ENCODE measurements at places on chromosomes 3 and 15. TPM values are rescaled to one million over a fixed set of nuclear protein-coding genes. Genes with fewer than 3 reads are reported as not detected.

DNA sequence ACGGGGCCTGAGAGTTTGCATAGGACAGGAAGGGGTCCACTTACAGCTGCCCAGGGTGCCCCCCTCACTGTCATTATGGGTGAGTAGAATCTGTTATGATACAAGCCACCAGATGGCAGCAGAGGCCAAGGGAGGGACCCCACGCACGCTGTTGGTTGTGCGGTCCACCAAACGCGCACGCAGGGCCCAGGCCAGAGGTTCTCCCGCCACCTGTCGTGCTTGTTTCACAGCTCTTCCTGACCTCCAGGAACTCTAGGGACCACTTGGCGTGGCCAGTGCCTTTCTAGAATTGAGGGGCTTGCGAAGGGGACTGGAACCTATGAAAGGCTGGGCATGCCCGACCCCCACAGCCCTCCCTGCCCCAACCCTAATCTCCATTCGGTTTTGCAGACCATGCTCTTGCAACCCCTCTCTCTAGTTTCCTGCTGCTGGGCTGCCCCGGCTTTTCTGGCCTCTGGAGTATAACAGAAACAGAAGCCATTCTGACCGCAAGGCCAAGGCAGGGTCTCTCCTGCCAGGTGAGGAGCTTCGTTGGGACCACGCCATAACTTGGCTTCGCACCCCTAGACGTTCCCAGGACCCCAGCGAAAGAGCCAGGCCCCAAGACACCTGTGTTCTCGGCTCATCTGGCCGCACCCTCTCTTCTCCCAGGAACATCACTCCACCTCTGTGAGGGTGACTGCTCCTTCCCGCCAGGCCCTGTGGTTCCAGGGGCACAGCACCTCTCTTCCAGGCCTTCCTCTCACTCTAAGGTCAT is 46.0 kb downstream of the ALDH1L1 start:
- peak; percentile 23 for DNase-seq

- DNase-seq, result no peak
Measured at GRCh38 chr15:78084449-78084750, 6.9 kb upstream of the TBC1D2B start.

The SERPINI2 gene
- total RNA-seq, result not detected

GRCh38 chr15:73389539-73389938 is 20.8 kb upstream of the HCN4 start:
- no peak for DNase-seq

- DNase-seq, result peak; percentile 1
Measured at GRCh38 chr3:46709157-46709654, 8.0 kb downstream of the TMIE start.

GRCh38 chr15:57609805-57610529 is 18.3 kb downstream of the MYZAP start:
- DNase-seq, result no peak

The SLC24A5 gene
- total RNA-seq, result not detected

- DNase-seq, result no peak
Measured at GRCh38 chr3:134320749-134321148, 53.5 kb downstream of the AMOTL2 start.

The SOX14 gene
- total RNA-seq, result not detected

The HGD gene
- total RNA-seq, result 0.49 TPM

GRCh38 chr3:64927689-64928088 is 239.9 kb upstream of the ADAMTS9 start:
- DNase-seq, result no peak

DNA sequence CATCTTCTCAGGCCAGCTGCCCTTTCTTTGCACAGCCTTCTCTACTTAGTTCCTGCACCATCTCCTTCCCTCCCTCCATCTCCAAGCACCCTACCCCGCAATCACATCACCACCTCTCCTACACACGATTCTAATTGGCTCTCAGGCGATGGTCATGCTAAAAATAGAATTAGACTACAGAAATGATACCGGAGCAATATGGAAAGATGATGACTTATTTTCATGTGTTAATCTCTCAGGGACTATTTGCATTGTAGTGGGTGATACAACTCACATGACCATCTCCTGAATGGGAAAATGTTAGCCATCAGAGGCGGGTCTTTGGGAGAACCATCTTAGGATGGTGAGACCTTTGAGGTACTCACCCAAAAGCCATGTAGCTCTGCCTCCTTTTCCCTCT is 54.7 kb upstream of the PPARG start:
- DNase-seq, result no peak

The ITGA11 gene
- total RNA-seq, result 0.21 TPM

DNA sequence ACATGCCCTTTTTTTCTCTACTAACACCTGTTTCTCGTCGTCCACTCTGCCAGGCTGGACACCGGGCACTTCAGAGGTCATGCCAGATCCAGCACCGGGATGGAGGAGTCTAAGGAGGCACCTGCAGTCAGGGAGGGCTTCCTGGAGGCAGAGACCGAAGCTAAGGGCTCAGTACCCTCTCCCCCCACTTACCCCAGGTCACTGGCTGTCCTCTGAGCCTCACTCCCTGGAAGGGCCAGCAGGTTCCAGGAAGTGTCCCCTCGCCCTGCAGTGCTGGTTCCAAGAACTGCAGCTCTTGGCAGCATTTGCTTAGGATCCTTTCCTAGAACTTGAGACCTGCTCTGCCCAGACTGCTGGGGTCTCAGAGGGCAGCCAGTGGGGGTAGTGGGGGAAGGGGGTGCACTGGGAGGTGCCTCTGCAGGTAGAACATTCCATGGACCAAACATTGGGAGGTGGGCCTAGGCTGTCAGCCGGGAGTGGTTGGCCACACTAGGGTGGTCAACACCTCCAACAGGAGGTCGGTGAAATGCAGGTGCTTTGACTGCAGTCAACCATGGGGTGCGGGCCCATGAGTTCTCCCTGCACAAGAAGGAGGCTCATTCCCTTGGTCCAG is 11.3 kb downstream of the CISH start:
- no peak for DNase-seq

DNA sequence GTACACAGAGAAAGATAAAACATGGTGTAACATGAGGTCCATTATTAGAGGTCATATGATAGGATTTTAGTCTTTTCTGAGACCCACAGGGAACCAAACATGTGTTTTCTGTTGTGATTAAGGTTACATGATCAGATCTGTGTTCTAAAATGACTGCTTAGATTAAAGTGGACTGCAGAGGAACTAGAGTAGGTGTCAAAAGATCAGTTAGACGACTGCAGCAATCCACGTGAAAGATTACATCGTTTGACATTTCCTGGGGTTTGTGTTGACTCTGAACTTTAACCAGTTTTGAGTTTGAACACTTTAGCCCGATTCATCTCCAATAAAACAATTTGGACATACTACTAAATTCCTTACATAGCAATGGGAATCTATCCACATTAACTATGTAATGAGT is 5.1 kb downstream of the MIX23 start:
- DNase-seq, result no peak

- no peak for DNase-seq
Measured at GRCh38 chr3:143031327-143031726, 30.0 kb downstream of the U2SURP start.

The NAALADL2 gene
- 0.26 TPM for total RNA-seq

DNA sequence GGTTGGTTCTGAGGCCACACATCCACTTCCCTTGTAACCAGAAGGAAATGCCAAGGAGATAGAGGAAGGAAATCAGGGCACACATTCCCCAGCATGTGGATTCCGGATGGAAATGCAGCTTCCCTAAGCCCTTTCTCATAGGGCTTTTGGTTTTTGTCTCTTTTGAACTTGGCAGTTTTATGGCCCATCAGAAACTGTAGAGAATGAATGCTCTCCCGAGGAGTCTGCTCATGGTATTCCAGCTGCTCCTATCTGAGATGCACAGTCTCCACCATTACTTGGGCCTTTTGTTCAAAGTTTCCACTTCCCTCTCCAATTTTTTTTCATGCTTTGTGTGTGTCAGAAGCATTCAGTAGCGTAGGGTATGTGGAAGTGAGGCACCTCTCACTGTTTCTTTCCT is 21.2 kb downstream of the XYLB start:
- no peak for DNase-seq

GRCh38 chr3:140760324-140761075 is 82.6 kb downstream of the TRIM42 start:
- DNase-seq, result no peak

GRCh38 chr3:71709908-71710511 is 15.2 kb downstream of the EIF4E3 start:
- no peak for DNase-seq

- no peak for DNase-seq
Measured at GRCh38 chr3:166471074-166471767, 634.0 kb upstream of the BCHE start.

The C3orf33 gene
- total RNA-seq, result 2.7 TPM

DNA sequence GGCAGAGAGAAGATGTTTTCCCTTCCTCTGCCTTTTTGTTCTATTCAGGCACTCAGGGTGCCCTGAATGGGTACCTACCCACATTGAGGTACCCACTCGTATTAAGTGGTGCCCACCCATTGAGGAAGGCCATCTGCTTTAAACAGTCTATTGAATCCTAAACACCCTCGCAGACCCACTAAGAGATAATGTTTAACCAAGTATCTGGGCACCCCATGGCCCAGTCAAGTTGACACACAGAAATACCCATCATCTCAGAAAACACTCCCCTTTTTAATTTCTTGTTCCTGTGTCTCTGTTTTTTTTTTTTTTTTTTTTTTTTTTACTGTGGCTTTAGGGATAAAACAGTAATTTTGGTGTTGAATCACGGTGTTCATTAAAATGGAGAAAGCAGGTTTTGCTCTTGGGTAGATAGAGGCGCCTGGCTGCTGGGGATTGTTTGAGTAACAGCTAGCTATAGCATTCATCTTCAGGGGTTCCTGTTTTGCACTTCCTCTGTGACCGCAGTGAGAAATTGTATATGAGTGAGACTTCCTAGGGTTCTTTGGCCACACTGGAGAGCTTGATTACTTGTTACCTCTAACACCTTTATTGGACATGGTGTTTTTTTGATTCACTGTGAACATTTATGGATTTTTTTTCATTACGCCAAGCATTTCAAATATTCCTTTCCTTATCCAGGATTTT is 259.1 kb downstream of the PTPRG start:
- no peak for DNase-seq

DNA sequence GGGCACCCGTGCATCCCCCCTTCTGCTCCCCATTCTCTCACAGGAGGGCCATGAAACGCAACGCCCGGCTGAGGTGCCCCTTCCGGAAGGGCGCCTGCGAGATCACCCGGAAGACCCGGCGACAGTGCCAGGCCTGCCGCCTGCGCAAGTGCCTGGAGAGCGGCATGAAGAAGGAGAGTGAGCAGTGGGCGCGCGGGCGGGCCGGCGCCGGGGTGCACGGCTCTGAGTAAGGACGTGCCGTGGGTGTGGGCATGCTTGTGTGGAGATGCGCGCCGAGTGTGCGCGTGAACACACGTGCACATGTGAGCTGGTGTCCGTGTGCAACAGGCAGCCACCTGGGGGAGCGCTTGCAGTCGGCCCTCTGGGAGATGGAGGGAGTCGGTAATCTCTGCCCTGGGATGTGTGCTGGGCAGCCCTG is 28.1 kb downstream of the NR1I2 start:
- DNase-seq, result peak; percentile 58

The GCHFR gene
- total RNA-seq, result 25.3 TPM

DNA sequence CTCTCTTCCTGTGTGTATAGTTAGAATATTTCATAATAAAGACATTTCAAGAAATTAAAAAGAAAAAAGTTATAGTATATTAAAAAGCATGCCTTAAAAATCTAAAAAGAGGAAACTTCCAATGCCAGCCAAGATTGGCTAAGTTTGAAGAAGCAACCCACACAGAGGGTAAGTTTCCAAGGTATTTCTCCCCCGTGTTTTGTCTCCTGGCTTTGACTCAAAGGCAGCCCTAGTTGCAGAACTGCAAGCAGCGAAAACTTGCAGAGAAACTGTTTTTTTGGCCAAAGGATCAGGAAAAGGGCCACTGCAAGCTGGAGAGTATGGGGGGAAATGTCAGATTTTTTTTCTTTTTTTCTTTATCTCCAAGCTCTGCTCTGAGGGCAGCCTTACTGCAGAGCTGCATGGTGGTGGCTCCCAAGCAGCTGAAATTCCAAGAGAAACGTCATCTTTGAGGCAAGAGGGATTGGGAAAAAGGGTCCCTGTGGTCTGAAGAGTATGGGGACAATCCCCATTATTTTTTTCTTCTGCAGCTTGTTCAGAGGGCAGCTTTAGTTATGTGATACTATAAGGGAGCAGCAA is 23.0 kb downstream of the HACL1 start:
- DNase-seq, result no peak

- DNase-seq, result no peak
Measured at GRCh38 chr3:117651246-117651645, 941.7 kb downstream of the TUSC7 start.

DNA sequence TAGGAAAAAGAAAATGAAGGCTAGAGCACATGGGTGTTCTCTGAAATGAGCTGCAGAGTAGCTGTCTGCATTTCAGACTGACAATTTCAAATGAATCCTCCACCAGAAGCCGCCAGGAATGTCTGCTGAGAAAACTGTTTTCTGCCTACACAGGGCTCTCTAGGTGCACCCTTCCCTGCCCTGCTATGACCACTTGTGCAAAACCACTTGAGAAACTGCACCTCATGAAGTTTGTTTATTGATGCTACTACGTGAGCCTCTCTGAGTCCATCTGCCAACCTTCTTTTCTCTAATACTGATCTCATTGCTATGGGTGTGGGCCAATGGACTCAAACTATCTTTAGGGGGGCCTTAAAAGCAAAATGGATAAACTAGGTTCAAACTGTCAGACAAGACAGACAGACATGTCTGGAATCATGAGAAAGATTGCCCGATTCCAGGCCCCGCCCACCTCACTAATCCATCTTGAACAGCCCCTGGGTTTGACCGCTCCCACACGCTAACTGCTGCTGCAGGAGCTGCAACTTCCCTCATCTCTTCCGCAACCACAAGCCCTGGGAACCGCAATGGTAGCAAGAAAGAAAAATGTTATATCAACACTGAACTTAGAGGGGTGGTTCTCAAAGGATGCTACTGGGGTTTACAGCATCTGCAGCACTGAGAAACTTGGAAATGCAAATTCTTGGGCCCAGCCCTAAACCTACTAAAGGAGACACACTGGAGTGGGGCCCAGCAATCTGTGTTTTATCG is 9.0 kb upstream of the CD47 start:
- no peak for DNase-seq

The TEX55 gene
- total RNA-seq, result not detected

The SERPINI1 gene
- 1.4 TPM for total RNA-seq

DNA sequence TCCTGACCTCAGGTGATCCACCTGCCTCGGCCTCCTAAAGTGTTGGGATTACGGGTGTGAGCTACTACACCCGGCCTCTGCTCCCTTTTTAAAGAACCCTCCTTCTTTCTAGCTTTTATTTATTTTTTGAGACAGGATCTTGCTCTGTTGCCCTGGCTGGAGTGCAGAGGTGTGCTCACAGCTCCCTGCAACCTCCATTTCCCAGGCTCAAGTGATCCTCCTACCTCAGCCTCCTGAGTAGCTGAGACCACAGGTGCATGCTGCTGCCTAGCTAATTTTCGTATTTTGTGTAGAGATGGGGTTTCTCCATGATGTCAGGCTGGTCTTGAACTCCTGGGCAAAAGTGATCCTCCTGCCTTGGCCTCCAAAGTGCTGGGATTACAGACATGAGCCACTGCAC is 34.5 kb downstream of the TKT start:
- no peak for DNase-seq

The ISLR gene
- not detected for total RNA-seq

The CHST13 gene
- total RNA-seq, result not detected

DNA sequence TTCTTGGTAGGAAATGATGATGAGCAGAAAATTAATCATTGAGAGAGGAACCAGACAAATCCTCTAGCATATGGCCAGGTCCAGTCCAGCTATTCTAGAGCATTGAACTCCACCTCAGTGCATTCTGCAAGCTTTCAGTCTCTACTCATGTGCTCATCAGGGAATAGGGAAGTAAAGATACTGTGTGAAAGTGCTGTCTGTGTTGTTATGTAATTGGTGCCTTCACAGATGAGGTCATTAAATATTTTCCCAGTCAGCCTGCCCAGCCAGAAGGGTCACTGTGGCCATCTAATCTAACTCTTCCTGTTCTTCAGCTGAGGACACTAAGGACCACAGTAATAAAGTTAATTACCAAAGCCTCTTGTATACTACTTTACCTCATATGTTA is 28.2 kb downstream of the C3orf62 start:
- DNase-seq, result no peak
